ENCODE measurements at places on chromosomes 13 and 19. TPM values are rescaled to one million over a fixed set of nuclear protein-coding genes. Genes with fewer than 3 reads are reported as not detected.

COL4A1 gene
- total RNA-seq = not detected

IGFL1 gene
- not detected for total RNA-seq

SPART gene
- 17.0 TPM for total RNA-seq

KLK7 gene
- not detected for total RNA-seq

ZNF560 gene
- 0.12 TPM for total RNA-seq

SBSN gene
- total RNA-seq = not detected

- DNase-seq = no peak
Measured at GRCh38 chr19:6074709-6075403, 35.4 kb downstream of the RFX2 start.

DNA sequence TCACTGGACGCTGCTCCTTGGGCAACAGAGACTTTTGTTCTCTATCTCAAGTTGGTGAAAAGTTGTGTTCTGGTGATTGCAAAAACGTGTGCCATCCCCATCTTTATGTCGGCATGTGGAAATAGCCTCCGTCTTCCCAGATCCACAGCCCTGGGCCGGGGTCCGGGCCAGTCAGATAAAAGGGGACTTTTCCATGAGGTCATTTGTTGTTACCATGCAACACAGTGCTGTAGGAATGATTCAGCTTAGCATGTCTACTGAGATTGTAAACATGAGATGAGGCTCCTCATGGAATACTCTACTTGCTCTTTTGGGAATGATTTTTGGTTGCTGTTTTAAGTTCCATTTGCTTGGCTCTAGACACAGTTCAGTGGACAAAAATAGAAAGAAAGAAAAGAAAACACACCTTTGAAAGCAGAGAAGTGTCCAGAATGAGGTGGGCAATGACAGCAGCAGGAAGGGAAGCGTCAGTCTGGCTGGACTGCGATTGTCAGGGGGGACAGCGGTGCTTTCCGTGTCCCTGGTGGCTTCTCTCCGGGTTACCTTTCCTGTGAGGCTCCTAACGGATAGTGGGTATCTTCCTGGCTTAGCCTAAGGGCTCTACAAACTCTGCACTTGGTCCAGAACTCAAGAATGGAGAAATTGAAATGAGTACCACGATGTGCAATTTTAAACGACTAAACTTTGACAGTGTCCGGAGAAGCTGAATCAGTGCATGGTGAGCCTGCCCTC is 91.6 kb downstream of the TEX29 start:
- no peak for DNase-seq

DNA sequence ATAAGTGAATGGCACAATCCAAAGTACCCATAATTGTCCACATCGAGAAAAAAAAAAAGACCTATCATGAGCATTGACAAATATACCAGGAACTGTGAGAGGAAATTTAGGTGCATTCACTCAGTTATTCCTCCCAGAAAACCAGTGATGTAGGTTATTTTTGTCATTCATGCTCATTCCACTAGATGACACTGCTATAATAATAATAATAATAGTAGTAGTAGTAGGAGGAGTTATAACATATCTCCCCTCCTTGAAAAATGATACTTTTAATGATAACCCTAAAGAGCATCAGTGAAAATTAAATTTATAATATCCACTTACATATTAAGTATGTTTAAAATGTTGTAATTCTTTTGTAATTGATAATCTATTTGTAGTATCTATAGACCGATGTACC is 463.9 kb upstream of the MIR17HG start:
- no peak for DNase-seq

DNA sequence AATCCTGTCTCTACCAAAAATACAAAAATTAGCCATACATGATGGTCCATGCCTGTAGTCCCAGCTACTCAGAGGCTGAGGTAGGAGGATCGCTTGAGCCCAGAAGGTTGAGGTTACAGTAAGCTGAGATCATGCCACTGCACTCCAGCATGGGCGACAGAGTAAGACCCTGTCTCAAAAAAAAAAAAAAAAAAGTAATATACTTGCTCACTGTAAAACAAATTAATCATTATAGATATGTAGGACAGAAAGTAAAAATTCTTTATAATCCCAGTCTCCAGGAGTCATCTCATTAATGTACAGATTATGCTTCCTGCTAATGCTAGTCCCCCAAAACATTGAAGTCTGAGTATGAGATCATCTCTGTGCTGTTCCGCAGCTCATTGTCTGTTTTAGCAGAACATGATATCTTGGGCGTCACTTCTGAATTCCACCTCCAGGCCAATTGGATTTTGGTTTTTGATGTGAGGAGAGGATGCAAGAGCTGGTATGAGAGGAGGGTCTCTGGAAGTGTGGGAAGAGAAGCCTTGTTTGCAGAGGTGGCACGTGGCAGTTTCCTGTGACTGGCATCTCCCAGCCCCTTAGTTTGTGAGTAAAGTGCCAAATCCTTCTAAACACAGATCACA is 75.4 kb upstream of the NPAS1 start:
- DNase-seq = no peak

- DNase-seq = no peak
Measured at GRCh38 chr13:40605573-40605972, 60.9 kb downstream of the FOXO1 start.

DNA sequence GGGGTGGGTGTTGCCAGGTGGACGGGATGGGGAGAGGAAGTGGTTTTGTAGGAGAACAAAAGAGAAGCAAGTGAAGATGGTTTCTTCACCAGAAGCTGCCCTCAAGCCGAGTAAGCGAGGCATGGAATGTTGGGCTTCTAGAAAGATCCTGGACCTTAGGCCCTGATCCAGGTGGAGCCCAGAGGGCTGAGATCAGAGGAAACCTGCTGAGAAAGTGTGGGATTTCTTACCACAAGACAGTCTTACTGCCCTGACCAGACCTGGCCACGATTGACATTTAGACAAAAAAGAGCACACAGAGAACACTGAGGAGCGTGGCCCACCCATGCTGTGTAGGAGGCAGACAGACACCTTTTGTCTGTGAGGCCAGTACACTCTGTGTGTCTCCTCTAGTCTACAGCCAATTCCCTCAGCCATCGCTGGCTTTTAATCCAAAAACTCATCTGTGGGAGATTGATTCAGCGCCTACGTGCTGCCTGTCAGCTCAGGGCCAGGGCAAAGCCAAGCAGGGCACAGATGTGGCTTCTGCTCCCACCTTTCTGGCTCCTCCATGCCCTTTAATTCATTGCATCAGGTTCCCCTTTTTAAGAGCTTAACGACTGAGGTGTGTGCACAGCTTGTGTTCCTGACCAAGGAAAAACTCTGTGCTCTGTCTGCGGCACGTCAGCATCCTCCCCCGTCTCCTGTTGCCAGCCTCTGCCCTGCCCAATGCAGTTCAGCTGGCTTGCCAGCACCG is 123.3 kb downstream of the AKAP11 start:
- DNase-seq = peak; percentile 61

- DNase-seq = no peak
Measured at GRCh38 chr13:44137466-44137865, 236.2 kb upstream of the SERP2 start.

GRCh38 chr13:25657157-25657556 is 285.4 kb downstream of the ATP8A2 start:
- DNase-seq = no peak

DNA sequence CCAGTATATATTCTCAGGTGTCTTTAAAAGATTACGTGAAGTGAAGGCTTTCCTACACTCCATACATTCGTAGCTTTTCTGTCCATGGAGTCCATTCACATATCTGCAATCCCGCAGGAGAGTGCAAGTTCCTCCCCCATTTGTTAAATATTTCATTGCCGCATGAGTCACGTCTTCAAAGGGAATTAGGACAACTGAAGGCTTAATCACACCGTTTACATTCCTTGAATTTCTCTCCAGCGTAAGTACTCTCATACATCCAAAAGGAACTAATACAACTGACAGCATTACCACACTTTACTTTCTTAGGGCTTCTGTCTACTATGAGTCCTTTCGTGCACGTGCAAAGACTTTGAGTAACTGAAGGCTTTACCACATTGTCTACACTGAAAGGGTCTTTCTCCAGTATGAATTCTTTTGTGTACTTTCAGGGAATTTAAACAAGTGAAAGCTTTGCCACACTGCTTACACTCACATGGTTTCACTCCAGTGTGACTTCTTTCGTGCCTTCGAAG is 29.0 kb upstream of the ZNF564 start:
- no peak for DNase-seq

DNA sequence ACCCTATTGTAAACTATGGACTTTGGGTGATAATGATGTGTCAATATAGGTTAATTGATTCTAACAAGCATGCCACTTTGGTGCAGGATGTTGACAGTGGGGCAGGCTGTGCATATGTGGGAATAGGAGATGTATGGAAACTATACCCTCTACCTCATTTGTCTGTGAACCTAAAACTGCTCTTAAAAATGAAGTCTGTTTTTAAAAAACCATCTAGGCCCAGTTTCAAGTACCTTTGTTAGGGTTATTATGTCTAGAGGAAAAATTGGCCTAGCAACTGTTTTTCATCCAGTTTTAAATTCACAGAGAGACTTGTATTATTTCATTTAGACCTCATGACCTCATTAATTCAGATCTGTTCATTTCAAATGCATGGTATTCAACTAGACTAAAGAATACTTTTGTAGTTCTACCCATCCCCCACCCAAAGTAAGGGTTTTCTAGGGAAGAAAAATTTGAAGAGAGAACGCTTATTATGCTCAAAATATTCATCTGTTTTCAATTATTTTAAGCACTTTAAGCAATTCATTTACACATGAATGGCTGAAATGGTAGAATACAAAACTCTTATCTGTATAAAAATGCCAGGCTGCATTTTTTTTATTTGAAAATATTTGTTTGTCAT is 1781.9 kb upstream of the MIR17HG start:
- no peak for DNase-seq

- no peak for DNase-seq
Measured at GRCh38 chr13:35086667-35087066, 144.6 kb downstream of the NBEA start.

- no peak for DNase-seq
Measured at GRCh38 chr19:46927893-46928292, 67.1 kb downstream of the ARHGAP35 start.

DNA sequence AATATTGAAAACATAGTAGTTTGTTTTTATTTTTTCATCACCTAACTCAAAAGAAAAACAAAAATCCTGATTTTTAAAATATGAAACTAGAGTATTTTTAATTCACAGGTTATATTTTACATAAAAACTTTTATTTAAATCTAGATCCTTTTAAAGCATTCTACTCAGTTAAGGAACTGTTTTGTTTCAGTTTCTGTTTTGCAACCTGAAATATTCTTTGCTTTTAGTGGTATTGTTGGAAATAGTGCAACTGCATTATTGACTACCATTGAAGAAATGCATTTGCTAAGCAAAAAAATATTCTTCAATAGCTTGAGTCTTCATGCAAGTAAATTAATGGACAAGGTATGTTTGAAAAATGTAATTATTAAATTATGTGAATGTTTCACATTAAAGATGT is 43.8 kb downstream of the COG6 start:
- no peak for DNase-seq

DNA sequence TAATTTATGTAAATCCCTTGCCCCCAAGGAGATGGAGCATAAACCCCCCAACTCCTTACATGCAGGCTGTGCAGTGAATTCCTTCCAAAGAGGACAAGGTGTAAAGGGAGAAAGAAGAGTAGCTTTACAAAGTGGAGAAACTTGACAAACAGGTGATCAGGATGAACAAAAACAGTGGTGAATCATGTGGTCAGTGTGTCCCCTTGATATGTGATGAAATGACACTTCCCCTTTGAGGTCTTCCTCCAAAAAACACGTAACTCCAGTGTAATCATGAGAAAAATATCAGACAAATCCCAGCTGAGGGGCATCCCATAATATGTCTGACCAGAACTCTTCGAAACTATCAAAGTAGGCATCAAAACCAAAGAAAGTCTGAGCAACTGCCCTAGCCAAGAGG is 29.5 kb upstream of the AKT2 start:
- no peak for DNase-seq

GRCh38 chr13:80955501-80955900 is 614.6 kb upstream of the SPRY2 start:
- DNase-seq = no peak

Data from activated naive CD4-positive, alpha-beta T cell treated with anti-CD3 and anti-CD28 coated beads for 36 hours (primary cell).